ENCODE measurements at places on chromosomes 11 and 22. TPM values are rescaled to one million over a fixed set of nuclear protein-coding genes. Genes with fewer than 3 reads are reported as not detected.
A peak's percentile ranks its signal among the peaks of the same experiment; 100 is the strongest.

GRCh38 chr11:36039471-36039870 lies 95.6 kb downstream of the LDLRAD3 start:
- DNase-seq, result no peak

DNA sequence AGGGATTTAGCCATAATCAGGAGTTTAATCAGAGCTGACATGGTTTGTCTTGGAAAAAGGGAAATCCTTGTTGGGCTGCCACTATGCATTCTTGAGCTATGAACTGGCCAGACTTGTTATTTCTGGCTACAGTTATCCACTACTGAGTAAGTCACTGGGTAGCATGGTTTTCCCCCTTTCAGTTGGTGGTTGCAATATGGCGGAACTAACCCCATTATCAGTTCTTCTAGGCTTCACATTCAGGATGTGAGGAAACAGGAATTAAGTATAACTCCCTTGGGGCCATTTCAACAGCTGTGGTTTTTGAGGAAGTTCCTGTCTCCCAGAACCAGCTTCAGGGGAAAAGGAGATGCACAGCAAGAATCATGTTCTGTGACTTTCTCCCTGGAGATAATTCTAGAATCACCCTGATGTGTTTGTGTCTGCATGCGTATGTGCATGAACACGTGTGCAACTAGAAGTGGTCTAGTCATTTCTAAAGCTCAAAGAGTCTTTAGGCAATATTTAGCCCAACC lies 103.0 kb upstream of the CD44 start:
- peak; percentile 88 for DNase-seq

- DNase-seq, result peak; percentile 25
Measured at GRCh38 chr11:57379732-57380131, 1.2 kb downstream of the PRG3 start.

- DNase-seq, result no peak
Measured at GRCh38 chr11:128924510-128925249, 18.0 kb downstream of the TP53AIP1 start.

DNA sequence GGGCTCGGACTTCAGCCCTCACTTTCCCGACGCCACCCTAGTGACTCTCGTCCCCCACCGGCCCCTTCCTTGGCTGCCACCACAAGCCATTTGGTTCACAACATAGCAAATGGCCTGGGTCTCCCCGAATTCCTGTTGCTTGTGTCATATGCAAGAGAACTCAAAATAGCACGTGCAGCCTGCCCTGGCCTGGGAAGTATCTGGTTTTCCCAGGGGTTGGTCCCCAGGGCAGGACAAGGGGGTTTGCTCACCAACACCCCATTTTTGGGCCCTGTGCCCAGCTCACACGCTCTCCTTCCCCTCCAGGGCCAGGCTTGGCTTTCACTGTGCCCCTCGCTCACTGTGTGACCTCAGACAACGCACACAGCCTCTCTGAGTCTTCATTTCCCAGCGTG lies 12.8 kb upstream of the TPCN2 start:
- DNase-seq, result no peak

- DNase-seq, result no peak
Measured at GRCh38 chr11:31943056-31943780, 132.1 kb upstream of the PAX6 start.

DNA sequence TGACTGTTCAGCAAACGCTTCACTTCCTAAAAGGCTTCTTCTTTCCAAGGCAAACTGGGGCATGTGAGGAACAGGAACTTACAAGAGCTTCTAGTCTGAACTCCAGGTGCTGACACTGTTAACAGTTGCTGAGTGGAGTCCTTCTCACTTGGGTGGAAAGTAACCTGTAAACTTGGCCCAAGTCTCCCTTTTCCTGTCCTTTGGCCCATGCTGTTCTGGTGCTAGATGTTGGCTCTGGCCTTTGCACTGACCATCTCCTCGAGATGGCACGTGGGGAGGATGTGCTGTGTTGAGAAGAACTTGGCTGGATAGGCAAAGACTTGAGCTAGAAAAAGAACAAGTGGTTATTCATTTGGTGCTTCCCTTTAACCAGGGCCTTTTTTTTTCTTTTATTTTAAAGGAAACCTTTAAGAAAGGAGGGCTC lies 53.6 kb downstream of the PTPRJ start:
- DNase-seq, result no peak

GRCh38 chr11:57307666-57308270 lies 17.0 kb downstream of the TNKS1BP1 start:
- DNase-seq, result no peak

- no peak for DNase-seq
Measured at GRCh38 chr11:117281869-117282268, 9.3 kb upstream of the BACE1-AS start.

DNA sequence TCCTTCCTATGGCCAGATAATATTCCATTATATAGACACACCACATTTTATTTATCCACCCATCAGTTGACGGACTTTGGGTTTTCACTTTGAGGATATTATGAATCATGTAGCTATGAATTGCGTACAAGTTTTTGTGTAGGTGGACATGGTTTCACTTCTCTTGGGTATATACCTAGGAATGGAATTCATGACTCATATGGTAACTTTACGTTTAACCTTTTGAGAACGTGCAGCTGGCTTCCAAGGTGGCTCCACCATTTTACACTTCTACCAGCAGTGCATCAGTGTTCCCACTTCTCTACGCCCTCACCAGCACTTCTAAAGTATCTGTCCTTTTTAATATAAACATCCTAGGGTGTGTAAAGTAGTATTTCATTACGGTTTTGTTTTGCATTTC lies 112.0 kb downstream of the PLEKHA7 start:
- DNase-seq, result no peak

DNA sequence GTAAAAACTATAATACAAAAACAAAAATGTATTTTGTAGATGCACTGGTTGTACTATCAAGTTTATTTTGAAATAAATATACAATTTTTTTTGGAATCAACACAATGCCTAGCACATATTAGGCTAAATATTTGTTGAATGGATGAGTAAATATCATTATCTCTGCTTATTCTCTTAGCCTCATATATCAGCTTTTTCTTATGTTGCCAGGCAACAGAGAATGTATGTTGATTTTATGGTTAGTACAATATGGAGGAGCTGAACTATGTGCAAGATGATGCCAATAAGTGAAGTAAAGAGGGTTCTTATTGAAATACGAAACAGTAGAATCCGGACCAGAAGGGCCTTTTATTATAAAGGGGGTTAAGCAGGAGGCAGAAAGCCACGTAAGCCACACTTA lies 94.9 kb downstream of the FAR1 start:
- no peak for DNase-seq

Gene GNG3
- not detected for total RNA-seq

Gene OR8G5
- total RNA-seq, result not detected

Gene TRIM49C
- total RNA-seq, result not detected

Gene SYCE3
- not detected for total RNA-seq

Gene TNNT3
- total RNA-seq, result not detected

Gene CARD18
- total RNA-seq, result not detected

Gene MFRP
- not detected for total RNA-seq
